Stimulated activated CD4-positive, alpha-beta T cell treated with anti-CD3 and anti-CD28 coated beads, Interleukin-4, amount 100 ng/mL, for 24 hours (primary cell): ENCODE measurements at places on chromosomes 7 and 10.

GRCh38 chr10:98486421-98486820, 39.7 kb upstream of the HPS1 start:
- no peak for DNase-seq

GRCh38 chr10:70343712-70344111, 38.7 kb downstream of the LRRC20 start:
- no peak for DNase-seq

DNA sequence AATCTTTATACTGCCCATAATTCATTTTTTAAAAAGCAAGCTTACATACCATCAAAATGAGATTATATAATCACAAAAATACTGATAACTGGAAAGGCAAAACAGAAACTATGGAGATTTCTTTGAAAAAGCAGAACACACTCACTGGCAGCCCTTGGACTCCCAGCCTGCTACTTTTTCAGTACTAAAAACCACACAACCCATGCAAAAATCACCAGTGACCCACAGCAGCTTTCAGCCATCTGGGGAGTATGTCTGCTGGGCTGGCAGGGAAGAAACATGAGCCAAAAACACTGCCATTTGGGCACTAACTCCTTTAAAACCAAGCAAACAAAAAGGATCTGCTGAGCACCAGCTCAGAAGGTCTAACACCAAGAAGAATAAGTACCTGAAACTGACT, 80.0 kb upstream of the DDC start:
- no peak for DNase-seq

DNA sequence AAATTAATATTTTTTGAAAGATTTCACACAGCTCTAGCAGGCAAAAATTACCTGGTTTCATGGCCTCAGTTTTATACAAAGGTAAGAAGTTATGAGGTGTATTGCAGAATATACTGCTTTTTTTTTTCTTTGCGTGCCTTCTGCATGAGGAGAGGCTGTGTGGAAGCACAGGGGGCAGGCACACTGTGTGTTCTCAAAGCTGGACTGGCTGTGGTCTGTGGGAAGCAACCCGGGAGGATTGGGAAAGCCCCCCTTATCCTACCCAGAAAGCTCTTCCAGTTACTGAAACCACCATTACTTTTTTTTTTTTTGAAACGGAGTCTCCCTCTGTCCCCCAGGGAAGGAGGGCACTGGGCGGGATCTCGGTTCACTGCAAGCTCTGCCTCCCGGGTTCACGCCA, 25.0 kb downstream of the ADARB2 start:
- DNase-seq, result no peak

- peak; percentile 14 for DNase-seq
Measured at GRCh38 chr10:60732198-60732806, 46.0 kb upstream of the CDK1 start.

GRCh38 chr7:2681929-2682799, 5.8 kb upstream of the AMZ1 start:
- no peak for DNase-seq

DNA sequence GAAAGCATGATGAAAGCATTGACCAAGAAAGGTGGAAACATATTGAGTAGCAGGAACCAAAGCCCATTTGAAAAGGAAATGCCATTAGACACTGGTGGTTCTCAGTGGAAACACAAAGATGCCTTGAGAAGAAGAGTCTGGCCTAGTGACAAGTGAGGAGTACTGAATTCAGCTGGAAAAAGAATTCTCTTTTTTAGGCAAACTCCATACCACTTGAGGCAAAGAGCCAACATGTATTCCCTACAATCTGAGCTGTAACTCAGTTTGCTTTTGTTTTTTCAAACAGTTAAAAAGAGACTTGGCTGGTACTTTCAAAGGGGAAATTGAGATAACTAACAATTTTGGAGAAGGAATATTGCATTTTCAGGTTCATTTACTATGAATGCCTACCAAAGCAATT, 624.0 kb downstream of the NRG3 start:
- DNase-seq, result no peak

DNA sequence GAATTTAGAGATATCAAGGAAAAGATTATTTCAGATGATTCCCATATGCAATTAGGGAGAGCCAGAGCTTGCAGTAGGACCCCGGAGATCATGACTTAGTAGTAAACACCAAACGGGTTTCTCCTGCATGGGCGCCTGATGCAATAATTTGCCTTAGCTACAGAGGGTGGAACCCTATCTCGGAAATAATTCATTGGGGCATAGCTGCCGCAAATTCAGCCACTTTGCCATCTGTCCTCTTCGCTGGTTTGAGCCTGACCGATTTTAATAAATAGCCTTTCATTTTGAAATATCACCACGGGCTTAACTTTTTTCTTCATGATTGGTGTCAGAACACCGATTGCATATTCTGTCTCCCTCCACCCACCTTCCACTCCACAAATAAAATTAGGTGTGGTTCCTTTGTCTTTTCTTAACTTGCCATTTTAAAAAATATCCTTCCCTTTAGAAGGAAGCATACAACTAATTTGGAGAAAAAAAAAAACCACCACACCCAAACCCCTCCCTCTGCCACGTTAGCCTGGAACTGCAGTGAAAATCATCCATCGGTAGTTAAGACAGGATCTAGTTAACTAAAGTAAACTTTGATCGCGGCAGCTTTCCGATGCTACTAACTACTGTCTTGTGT, 1.4 kb downstream of the GARS1 start:
- DNase-seq, result peak; percentile 26

- DNase-seq, result no peak
Measured at GRCh38 chr10:74544106-74544505, 282.3 kb upstream of the KAT6B start.

DNA sequence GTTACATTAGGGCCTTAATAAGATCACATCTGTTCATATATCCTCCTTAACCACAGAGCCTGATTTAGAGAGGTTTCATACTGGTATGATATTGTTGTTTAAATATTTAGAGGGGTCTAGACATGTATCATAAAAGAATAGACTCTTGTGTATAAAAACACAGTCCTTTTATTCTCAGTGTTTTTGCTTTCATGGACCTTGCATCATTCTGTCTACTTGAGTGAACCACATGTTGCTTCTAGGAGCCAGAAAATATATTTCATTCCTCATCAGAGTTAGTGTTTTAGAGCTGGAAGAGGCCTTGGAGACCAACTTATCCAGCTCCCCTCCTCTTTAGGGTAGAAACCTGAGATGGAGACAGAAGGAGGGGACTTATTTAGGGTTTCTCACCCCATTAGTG, 312.8 kb downstream of the LRMDA start:
- no peak for DNase-seq

DNA sequence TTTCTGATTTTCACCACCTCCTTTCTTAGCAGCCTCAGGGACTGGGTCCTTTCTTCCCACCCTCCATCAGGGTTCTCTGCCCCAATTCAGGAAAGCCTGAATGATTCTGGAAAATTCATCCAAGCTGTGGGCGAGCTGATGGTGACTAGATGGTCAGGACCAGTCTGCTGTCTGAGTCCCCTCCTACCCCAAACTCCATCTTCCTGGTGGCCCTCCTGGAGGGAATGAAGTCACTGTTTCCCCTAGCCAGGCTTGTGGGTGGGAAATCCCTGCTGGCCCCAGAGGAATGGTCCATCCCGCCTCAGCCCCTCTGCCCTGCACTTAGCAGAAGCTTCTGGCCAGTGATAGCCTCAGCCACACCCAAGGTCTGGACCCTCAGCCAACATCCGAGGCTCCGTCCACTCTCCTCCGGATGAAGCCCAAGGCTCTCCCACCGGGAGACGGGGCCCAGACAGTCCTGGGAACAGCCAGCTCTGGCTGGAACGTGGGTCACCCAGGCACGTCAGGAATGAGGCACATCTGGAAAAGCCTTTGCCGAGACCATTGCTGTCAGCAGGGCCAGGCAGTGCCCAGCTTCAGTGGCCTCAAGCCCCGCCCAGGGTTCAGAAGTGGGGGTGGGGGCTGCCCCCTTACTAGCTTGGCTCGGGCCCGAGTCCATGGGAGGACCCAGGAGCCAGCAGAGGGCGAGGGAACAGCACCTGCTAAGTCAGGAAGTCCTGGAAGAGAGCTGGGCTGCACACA, 4.0 kb upstream of the AQP1 start:
- no peak for DNase-seq

DNA sequence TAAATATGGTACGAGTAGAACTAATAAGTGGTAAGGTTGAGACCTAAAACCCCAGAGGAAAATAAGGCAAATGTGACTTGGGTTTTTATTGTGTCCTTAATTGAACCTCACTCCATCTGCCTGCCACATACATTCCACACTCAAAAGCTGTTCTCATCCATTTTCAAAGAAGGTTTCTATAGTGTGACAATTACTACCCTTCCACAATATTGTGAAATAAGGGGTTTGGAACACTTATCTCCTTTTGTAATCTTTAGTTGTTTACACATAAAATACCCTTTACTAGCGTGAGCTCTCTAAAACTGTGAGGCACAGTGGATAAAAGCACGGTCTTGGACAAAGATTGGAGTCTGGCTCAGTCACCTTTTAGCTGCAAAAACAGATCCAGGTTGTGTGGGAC, 166.6 kb downstream of the THSD7A start:
- no peak for DNase-seq

GRCh38 chr7:132450188-132450587, 126.1 kb downstream of the PLXNA4 start:
- peak; percentile 41 for DNase-seq

GRCh38 chr10:58856508-58857240, 319.8 kb upstream of the PHYHIPL start:
- no peak for DNase-seq

DNA sequence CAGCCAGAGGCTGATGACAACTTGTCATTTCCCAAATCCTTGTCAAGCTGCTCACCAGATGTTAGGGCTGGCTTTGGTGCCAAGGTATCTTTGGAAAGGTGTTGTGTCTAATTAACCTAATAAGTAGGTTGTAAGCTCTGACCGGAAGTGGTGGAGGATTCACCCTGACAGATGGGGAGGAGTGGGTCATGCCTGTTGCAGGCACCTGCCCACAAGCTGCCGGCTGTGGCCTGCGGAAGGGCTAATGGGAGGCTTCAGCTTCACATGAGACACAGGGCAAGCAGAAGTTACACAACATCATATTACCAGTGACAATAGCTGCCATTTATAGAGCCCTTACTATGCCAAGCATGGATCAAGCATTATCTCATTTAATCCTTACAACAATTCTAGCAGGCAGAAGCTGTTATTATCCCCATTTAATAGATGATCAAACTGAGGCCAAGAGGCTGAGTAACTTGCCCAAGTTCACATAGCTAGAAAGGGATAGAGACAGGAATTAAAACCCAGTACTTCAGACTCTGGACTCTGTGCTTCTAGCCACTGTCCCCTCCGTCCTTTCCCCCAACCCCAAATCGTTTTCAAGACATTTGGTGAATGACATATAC, 63.1 kb upstream of the DUSP5 start:
- DNase-seq, result no peak

GRCh38 chr10:47318706-47319105, 3.5 kb upstream of the GDF2 start:
- DNase-seq, result no peak

GRCh38 chr10:103416436-103417147, 20.2 kb downstream of the PDCD11 start:
- DNase-seq, result peak; percentile 50

GRCh38 chr10:70078329-70078728, 25.7 kb downstream of the MACROH2A2 start:
- no peak for DNase-seq

- no peak for DNase-seq
Measured at GRCh38 chr7:134729895-134730294, 49.5 kb upstream of the CALD1 start.

DNA sequence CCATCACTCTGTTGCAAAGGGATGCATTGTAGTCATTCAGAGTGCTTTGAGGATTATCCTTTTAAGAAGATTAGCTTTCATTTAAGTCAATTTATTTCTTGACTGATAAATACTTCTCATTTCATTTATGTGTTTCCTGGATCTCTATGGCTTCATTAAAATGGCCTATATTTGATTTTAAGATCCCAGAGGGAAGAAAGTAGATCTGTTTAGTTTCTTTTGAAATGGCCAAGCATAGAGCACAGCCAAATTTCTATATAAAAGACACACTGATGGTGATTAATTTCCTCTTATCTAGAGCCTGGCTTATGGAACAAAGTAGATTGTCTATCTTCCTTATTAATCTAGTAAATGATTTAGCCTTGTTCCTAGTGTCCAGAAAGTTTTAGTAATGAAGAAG, 129.7 kb upstream of the CALCR start:
- no peak for DNase-seq

DNA sequence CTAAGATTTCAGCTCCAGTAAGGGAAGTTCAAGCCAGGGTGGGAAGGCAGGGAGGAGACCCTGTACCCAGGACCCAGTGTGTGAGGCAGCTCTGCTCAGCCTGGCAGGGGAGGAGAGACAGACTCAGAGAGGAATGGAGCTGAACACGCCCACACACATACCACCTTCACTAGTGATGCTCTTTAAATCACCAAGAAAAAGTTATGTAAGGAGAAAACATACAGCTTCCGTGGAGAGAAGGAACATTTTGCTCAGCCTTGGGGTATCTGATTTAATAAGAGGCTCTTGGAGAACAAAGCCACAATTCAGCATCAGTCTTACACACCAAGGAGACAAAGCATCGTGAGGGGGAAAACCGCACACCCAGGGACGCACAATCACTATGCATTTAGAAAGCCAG, 62.9 kb downstream of the PRKAG2 start:
- DNase-seq, result no peak

- no peak for DNase-seq
Measured at GRCh38 chr7:76333511-76334101, 25.2 kb downstream of the YWHAG start.

- DNase-seq, result no peak
Measured at GRCh38 chr10:125559210-125559609, 123.8 kb downstream of the TEX36 start.

DNA sequence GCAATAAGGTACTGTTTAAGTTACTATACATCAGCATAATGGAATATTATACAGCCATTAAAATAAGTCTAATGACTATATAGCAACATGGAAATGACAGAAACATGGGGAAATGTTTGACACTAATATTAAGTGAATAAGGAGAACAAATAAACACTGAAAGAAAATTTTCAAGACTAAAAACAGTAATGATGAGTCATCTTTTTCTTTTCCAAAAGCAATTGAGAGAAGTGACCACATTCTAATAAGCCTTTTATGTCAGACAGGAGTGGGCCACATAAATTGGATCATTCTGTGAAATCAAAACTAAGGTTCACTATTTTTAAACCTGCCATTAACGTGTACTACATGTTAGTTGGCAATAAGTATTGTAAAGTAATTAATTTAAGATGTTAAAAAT, 187.5 kb downstream of the AHR start:
- no peak for DNase-seq

DNA sequence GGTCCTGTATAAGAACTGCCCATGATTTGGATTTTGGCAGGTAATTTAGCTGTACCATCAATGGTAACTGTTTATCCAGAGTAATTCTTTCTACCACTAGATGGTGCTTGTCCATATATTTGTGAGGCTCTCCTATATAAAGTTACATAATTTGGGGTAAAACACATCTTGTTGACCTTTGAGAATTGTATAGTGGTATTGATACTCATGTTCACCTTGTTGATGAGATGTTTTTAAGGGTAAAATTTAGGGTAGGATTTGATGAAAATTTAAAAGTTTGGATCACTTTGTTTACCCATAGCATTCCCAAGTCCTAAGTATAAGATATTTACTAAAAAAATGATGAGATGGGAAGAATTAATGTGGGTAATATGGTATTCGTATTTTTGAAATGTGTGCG, 31.6 kb downstream of the ST7 start:
- no peak for DNase-seq
